ENCODE measurements at places on chromosomes 1 and 21.
A peak's percentile ranks its signal among the peaks of the same experiment; 100 is the strongest.

GRCh38 chr1:241531195-241532161 lies 700 bp upstream of the KMO start:
- DNase-seq = no peak

DNA sequence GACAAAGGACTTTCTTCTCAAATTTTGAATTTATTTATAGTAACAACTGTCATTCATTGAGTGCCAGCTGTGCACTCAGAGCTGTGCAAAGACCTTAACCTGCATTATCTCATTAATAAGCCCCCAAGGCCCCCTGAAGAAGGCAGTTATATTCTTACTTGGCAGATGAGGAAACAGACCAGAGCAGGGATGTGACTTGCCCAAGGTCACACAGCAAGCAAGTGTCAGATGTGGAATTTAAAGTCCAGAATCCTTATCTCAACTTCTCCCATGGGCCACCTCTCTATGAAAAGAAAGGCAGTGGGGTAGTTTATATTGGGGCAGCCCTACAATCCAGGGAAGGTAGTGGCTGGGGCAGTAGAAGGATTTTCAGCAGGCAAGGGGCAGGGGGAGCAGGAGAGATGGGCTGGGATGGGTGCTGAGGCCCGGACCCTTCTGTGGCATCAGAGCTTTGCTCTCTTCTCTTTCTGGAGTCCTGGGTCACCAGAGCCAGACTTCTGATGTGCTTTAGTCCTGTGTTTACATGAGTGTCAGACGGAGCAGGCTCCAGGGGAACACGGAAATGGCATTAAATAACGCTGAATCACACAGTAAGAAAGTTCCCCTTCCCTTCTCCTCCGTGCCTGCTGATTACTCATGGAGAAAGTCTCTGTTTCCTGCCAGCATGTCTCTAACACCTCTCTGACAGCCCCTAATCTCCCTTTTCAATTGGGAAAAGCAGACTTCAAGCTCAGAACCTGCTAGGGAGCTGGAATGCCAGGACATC lies 39.5 kb downstream of the EPHB2 start:
- no peak for DNase-seq

- DNase-seq = no peak
Measured at GRCh38 chr1:204478172-204478899, 16.3 kb downstream of the PIK3C2B start.

GRCh38 chr1:94804442-94804837 lies 15.7 kb upstream of the SLC44A3 start:
- DNase-seq = no peak

DNA sequence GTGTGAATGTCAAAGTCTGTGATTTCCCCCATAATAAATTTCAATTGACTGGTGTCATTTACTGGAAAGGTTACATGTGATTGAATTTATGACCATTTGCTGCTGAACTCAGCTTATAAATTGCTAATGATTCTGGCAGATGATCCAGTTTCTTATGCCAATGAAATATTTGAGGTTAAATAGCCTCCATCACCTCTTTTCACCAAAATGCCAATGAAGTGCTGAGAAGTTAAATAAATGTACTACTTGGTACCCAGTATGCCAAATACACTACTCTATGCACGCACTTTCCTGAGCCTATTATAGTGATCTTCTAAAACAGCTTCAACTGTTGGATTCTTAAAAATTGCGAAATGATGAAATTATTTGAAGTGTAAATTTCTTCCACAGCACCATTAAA lies 741.4 kb downstream of the PLA2G4A start:
- DNase-seq = no peak

- no peak for DNase-seq
Measured at GRCh38 chr1:46535063-46535462, 16.4 kb downstream of the KNCN start.

GRCh38 chr1:108678706-108679105 lies 13.4 kb upstream of the PRPF38B start:
- DNase-seq = no peak

DNA sequence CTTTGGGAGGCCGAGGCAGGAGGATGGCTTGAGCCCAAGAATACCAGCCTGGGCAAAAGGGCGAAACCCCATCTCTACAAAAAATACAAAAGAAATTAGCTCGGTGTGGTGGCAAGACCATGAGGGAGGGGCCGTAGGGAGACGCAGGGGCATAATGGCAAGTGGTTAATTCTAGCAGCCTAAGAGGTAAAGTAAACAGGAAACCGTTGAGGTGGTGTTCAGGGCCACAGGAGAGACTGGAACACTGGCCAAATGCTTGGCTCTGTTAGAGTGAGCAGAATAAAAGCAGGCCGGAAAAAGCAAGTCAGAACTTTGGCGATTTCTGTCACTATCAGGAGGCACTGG lies 89.2 kb downstream of the RIPK4 start:
- DNase-seq = no peak

GRCh38 chr1:79113836-79114235 lies 107.3 kb upstream of the ADGRL4 start:
- no peak for DNase-seq

DNA sequence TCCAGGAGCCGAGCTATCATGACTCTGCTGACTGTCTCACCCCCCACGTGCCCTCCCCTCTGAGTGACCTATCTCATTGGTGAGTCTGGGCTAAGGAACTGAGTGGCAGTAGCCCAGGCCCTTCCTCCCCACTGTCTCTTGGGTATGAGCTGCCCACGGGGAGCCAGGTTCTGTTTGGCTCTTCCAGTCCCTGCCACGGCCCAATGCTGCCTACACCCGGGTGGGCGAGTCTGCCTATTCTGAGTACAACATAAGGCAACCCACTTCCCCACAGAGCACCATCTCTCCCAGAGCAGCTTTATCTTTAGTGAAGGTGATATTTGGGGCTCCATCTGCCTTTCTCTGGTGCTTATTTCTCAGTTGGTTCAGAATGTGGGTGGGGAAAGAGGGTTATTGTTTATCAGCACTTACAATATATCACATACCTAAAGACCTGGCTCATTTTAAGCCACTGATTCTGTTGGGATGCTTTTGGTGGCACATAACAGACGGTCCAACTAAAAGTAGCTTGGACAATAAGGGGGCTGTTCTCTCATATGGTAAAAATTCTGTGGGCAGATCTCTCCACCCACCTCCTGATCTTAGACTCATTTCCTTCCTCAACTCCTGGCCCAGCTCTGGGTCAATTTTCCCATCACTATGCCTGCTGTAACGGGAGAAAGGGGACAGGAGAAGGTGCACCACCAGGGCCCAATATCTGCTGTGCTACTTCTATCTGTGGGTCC lies 27.7 kb upstream of the VWA5B1 start:
- DNase-seq = no peak

DNA sequence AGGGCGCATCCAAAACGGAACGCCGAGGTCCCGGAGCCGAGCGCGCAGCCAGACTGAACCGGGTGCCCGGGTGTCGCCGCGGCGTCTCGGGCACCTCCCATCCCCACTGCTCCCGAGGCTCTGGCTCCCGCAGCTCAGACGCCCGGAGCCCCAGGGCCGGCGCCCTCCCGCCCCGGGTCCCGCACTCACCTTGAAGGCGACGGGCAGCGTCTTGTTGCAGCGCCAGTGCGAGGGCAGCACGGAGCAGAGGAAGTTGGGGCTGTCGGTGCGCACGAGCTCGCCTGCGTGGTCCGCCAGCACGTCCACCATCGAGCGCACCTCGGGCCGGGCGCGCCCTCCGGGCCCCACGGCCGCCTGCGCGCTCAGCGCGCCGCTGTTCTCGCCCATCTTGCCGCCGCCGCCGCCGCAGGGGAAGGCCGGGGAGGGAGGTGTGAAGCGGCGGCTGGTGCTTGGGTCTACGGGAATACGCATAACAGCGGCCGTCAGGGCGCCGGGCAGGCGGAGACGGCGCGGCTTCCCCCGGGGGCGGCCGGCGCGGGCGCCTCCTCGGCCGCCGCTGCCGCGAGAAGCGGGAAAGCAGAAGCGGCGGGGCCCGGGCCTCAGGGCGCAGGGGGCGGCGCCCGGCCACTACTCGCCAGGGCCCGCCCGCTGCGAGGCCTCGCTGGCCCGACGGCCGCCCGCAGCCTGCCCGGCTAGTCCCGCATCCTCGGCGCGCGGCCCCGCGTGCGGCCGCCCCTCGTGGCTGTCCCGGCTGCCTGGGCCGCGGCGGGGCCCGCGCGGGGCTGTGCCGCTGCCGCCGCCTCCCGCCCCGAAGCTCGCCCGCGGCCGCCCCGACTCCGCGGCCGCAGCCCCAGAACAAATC lies 447 bp downstream of the RUNX3 start:
- peak; percentile 43 for DNase-seq

- no peak for DNase-seq
Measured at GRCh38 chr1:72483846-72484357, 201.6 kb upstream of the NEGR1 start.

- no peak for DNase-seq
Measured at GRCh38 chr1:29333008-29333407, 96.7 kb downstream of the PTPRU start.

GRCh38 chr1:60502506-60502905 lies 428.9 kb upstream of the C1orf87 start:
- no peak for DNase-seq

GRCh38 chr1:203166192-203166940 lies 9.3 kb downstream of the MYBPH start:
- no peak for DNase-seq

- DNase-seq = no peak
Measured at GRCh38 chr1:177592624-177593023, 377.2 kb downstream of the SEC16B start.

DNA sequence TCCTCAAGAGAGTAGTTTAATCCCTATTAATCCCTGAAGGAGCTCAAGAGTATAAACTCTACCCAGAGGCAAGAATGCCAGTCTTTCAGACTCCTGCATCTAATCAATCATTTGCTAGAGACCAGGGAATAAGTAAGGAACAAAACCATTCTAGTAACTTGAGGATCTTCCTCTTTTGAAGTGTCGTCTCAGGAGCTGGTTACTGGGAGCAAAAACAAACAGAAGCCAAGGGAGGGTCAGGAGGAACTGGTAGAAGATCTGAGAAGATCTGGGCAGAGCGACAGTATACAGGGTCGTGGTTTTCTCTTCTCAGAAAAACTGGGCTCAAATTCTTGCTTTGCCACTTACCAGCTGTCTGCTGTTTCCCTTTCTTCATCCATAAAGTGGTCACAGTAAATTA lies 69.3 kb downstream of the RPS6KA1 start:
- DNase-seq = no peak

DNA sequence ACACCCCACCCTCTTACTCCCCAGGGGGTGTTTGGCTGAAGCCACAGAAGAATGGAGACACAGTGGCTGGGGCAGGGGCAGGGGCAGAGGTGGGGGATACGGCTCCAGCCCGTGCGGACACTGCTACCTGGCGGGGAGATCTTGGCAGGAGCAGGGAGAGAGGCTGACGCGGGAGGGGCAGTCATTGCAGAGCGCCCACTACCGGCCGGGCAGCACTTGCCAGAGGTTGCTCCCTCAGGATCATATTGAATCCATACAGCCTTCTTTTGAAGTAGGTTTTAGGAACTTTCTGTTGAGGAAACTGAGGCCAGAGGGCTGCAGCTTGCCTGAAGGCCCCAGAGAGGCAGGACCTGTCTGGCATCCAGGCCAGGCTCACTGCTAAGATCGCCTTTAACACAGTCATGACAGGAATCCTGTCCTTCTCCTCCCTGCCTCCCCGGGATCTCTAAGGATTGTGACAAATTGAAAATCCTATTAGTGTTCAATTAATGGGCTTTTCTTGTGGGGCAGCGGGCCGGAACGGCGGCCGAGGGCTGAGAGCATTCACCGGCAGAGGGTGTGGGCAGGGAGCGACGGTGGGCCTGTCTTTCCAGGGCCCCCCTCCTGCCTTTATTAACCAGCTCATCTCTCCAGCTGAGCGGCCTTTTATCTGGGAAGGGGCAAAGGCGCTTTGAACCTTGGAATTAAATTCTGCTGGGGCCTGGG lies 65.5 kb upstream of the WNT4 start:
- no peak for DNase-seq

GRCh38 chr1:197336571-197336970 lies 68.5 kb downstream of the CRB1 start:
- DNase-seq = no peak

DNA sequence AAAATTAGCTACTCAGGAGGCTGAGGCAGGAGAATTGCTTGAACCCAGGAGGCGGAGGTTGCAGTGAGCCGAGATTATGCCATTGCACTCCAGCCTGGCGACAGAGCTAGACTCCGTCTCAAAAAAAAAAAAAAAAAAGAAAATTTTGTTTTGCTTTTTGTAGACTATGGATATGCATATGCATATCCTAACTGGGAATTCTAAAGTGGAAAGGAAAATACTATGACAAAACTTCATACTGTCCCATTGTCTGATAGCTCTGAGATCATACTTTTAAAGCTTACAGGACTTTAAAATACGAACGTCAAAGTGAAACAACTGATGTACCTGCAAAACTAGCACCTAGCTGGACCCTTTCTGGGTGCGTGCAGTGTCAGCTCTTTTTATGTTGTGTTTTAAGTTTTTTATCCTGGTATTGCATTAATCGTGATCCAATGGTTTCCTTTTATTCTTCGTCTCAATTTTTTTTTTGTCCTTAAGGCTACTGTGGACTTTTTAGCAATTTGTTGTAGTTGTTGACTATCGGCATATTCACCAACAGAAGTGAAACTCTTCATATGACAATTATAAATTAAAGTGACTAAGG lies 19.2 kb downstream of the SPRTN start:
- DNase-seq = no peak
